ENCODE measurements at places on chromosomes 3 and 15.

DNA sequence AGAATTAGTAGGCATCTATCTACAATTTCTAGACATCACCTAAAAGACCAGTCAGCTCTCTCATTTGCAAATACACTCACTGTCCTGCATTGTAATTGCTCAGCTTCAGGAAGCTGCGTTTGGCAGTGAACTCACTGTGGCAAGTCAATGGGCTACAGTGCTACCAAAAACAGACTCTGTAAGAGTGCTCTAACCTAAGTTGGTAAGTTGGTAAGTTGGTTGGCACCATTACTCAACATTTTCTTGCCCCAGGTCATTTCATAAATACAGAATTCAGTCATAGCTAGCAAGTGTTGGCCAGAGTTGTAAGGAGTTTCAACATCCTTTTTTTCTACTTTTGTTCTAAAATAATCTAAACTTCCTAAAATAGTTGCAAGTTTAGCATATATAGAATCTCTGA, 466.3 kb downstream of the NAALADL2 start:
- no peak for DNase-seq

DNA sequence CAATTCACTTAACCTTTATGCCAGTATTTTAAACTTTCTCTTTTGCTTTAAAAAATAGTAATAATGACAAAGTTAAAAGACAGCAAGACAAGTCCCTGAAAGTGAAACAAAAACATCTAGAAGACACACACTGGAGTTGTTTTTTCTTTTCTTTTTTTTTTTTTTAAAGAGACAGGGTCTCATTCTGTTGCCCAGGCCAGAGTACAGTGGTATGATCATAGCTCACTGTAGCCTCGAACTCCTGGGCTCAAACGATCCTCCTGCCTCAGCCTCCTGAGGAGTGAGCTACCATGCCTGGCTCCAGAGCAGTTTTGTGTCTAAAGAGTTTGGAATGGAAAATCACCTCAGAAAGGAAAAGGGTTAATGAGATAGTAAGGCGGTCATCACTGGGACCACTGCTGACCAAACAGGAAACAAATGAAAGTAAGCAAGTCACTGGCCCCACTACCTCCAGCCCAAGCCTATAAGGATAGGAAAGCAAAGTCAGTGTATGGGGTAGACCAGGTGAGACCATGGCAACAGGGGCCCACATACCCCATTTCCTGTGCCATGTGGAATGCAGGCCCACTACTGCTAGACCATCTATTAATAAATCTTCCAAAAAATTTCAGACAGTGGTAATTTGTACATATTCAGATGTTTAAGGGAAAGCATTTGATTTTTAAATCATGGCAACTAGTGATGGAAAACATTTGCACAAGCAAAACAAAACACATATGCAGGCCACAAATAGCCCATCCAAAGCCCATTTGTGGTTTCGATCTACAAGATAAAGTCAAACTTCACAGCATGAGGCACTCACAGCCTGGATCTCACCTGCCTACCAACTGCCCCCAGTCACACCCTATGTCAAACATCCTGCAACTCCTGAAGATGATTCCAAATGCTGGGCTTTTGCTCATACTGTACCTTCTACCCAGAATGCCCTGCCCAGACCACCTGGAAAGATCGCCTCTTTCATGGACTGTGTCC, 62.6 kb downstream of the OSBPL10 start:
- DNase-seq = no peak

GRCh38 chr15:44545913-44546802, 9.2 kb downstream of the EIF3J start:
- DNase-seq = no peak

- DNase-seq = peak; percentile 22
Observed at GRCh38 chr15:33292717-33293307, 18.0 kb upstream of the RYR3 start.

DNA sequence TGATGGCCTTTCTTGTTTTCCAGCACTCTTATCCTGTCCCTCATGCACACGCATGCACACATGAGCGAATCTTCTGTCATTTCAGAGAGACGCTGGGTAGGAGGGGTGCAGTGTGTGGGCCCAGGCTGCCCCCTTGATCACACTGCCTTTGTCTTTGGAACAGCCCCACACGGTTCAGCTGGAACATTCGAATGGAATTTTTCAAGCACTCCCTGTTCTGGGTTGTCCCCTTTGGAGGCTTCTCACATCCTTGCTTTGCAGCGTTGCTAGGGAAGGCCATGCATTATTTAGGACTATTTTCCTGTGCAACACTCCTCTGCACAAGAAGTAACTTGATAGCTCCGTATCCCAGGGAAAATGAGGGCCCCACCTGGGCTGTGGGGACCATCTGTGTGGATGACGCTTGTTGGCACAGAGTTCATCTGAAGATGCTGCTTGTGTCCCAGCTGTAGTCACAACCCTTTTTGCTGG, 78.4 kb downstream of the SPSB4 start:
- no peak for DNase-seq

DNA sequence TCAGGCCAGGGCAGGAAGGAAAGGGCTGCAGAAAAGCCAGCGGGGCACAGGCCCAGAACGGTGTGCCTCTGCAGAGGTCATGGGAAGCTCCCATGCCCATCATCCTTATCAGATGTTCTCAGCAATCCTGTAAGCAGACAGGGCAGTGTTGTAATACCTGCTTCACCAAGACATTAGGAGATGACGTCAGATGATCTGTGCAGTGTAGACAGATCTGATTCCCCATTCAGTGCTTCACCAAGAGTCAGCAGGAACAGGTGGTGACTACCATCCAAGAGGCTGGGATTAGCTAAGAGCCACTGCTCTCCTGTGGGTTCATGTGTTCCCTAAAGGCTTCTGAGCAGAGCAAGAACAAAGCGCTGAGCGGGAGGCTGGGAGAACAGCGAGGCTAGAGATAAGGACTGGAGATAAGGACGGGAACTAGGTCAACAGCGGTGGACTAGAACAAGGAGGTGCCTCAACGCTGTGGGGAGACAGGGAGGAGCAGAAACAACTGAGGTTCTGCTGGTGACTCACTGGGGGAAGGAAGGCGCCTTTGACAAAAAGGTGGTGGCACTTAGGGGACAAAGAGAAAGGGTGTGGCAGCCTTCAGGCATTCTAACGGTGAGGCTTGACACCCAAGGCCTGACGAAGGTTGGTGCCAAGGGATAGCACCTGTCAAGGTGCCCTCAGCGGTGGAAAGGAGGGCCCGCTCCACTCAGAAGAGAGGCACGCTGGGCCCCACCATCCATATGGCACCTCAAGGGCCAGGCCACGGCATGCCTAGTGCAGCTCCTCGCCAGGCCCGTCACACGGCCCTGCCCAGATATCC, 28.4 kb downstream of the CCDC12 start:
- DNase-seq = no peak

DNA sequence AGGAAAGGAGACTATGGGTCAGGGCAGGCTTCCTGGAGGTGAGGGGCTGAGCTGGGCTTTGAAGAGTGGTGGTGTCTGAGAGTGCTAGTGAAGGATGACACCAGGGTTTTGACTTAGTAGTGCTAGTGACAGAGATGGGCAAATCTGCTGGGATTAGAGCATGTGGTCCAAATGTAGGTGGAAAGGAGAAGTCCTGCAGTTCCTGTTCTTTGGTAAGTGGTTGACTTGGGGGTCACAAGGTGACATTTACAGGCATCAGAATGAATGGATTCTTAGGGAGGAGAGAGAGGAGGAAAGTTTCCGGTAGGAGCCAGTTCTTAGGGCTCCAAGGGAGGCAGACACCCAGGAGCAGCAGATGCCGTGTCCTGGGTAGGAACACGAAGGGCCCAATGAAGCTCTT, 796 bp upstream of the DOCK3 start:
- DNase-seq = no peak

GRCh38 chr3:64088408-64089205, 65.3 kb upstream of the PSMD6 start:
- DNase-seq = no peak

- no peak for DNase-seq
Observed at GRCh38 chr3:108472001-108472591, 38.3 kb downstream of the MYH15 start.

GRCh38 chr3:128153156-128154041, at the start of gene EEFSEC:
Gene EEFSEC (plus strand): TSS chr3:128153481. CDS start chr3:128153508, 27 bp downstream.
- DNase-seq = peak; percentile 16

DNA sequence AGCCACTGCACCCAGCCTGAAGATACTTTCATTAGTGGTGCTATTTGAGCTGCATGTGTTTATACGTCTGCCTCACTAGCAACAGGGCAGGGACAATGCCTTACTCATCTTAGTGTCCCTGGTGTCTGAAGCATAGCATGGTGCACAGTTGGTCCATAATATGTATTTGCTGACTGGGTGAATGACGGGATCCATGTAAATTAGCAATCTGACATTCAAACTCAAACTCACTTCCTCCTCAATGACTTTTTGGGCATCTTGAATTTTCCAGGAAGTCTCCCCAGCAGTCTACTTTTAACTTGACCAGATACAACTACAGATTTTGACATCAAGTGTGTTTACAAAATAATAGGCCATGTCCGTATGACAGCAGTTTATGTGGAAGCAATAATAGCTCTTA, 3.0 kb upstream of the LDHAL6B start:
- no peak for DNase-seq

GRCh38 chr3:78846718-78847117, 921.1 kb downstream of the ROBO1 start:
- DNase-seq = no peak

- no peak for DNase-seq
Observed at GRCh38 chr15:31280046-31280830, 46.4 kb upstream of the KLF13 start.

- no peak for DNase-seq
Observed at GRCh38 chr3:186609247-186609868, 3.5 kb upstream of the AHSG start.

GRCh38 chr3:76610150-76610549, 429.7 kb upstream of the ROBO2 start:
- no peak for DNase-seq

DNA sequence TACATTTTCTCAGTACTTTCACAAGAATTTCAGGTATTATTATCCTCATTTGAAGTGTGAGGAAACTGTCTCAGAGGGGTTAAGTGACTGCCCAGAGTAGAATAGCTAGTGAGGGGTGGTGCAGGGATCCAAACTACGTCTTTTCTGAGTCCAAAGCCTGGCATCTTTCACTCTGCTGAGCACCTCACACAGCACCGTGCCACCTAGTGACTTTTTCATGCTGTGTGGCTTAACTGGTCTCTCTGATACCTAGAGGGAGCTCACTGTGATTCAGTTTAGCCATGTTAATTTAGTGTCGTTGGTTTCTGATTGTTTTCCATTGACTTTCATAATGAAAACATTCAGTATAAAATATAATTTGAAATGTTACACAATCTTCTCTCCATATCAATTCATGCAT, 91.4 kb upstream of the NLGN1 start:
- DNase-seq = no peak

- DNase-seq = no peak
Observed at GRCh38 chr3:70702132-70702531, 389.7 kb upstream of the MDFIC2 start.

DNA sequence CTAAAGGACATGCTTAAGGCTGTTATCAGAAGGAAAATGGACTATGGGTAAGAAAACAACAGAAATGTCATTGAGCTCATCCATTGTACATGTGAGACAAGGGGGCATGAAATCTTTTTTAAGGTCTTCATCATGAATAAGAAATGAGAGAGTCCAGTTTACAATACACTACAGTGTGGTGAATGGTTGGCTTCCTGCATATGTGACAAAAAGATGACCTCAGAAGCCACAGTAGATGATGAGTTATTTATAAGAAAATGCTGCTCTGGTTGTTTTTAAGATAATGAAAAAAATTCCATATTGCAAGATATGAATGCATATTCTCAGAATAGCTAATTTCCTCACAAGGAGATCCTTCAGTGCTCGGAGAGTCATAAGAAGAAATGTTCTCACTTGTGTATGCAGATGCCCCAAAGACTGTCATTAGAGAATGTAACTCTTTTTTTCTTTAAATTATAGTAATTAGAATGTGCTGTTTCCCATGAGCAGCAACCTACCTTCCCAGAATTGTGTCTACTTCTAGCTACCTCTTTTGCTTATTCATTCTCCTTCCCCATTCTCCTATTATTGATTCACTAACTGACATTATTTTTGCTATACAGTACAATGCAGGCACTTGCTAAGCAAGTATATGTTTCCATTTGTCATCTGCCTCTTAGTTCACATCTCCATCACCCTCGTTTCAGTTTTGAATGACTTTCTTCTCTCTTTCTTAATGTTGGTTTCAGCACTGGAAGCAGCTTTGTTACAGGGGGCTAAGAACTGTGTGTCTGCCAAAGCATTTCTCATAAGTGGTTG, 152.0 kb upstream of the PEX5L start:
- DNase-seq = no peak

- DNase-seq = no peak
Observed at GRCh38 chr3:23762759-23763477, 42.8 kb upstream of the UBE2E1 start.

- no peak for DNase-seq
Observed at GRCh38 chr3:52396011-52396906, 48.6 kb downstream of the SEMA3G start.

Data from NCI-H510A (cell line).